Right cardiac atrium (tissue), 5 donors: ENCODE measurements at places on chromosomes 4 and X.

DNA sequence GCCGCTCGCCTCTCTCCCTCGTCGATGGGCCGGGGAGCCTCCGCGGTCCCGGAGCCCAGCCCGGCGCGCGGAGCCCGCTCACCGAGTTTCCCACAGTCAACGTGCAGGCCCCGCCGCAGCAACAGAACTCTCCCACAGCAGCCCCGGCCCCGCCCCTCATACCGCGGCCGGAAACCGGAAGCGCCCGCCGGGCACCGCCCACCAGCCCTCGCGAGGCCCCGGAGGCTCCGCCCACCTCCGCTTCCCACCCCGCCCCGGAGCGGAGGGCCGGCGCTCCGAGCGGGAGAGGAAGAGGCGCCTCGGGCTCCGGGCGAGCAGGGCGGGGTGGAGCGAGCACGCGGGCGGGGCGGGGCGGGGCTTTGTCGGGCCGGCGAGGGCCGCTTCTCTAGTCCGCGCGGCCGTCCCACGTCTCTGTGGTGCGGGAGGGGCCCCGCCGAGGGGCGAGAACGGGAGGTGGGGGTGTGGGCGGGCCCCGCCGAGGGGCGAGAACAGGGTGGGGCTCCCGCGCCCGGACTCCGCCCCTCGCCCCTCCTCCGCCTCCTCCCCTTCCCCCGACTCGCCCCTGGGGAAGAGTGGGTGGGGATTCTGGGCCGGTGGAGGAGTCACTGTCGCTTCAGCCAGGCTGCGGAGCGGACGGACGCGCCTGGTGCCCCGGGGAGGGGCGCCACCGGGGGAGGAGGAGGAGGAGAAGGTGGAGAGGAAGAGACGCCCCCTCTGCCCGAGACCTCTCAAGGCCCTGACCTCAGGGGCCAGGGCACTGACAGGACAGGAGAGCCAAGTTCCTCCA lies at the start of the genes ABCD1 and BCAP31:
ABCD1 (plus strand) TSS at position 605 of the 787 bp plus-strand sequence. CDS start 411 bp downstream, outside the sequence.
BCAP31 (minus strand) TSS at position 136 of the 787 bp plus-strand sequence. CDS start 1,143 bp downstream, outside the sequence.
- DNase-seq, result peak; percentile 95

- DNase-seq, result no peak
Measured at GRCh38 chr4:60081839-60082238, 1118.3 kb upstream of the ADGRL3 start.

GRCh38 chr4:43452948-43453347 lies 560.4 kb downstream of the GRXCR1 start:
- DNase-seq, result no peak

DNA sequence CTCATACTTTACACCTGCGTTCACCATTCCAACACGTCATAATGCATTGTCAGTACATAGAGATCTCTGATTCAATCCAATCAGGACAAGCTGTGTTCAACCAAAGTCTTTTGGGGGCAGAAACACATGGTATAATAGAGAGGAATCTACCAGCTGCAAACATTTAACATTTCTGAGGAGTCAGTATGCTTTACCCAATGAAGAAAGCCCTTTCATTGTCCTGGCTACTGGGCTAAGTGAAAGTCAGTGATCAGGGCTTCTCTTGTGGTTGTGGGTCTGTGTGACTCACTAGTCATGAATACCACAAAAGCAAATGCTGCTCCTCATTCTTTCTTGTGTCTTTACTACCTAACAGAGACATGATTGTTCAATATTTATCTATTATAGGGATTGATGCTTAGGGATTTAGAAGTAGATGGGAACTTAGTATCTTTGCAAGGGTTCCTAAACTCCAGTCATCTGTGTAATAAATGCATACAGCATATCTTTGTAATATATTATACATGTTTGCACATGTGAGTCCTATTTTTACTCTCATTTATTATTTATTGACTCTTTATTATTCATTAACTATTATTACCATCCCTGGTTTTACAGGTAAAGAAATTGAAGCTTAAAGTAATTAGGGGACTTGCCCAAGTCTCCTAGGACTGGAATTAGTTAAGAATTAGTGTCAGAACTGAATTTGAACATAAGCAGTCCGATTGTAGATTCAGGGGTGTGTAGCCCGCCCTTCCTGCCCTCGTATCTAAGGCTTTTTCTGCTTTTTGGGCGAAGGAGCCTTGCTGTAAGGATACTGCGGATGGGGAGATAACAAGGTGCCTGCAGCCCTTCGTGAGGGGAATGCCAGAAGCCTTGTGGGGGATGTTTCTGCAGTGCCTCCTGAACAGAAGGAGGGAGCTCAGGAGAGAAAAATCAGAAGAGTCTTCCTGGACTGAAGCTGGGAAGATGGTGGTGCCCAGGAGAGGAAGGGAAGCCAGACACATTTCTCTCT lies 353.1 kb upstream of the BOD1L1 start:
- no peak for DNase-seq

DNA sequence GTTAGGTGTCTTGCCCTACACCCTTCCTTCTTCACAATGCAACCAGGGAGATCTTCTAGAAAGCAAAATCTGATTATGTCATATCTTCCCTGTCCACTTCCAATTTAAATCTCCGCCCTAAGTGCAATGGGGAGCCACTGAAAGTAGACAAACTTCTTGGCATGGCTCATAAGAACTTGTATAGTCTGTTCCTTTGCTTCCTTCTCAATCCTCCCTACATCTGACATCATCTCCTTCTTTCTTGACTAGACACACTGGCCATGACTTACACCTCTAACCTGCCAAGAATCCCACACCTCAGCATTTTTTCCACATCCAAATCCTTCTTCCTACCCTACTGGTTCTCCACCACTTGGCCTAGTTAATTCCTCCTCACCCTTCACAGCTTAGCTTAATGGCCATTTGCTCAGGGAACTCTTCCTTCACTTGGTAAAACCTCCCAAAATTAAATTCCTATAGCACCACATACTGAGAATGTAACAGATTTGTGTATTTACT lies 55.1 kb downstream of the NCAPG start:
- no peak for DNase-seq

DNA sequence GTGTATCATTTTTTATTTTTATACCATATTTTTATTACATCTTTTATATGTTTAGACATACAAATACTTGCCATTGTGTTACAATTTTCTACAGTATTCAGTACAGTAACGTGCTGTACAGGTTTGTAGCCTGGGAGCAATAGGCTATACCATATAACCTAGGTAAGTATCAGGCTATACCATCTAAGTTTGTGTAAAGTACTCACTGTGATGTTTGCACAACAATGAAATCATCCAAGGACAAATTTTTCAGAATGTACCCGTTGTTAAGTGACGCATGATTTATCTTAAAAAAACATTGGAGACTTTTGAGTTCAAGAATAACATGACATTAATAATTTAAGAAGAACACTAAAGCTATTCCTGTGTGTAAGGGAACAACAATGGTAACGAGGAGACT lies 96.0 kb upstream of the LEF1 start:
- no peak for DNase-seq
